ENCODE measurements at places on chromosomes 2 and 18.

DNA sequence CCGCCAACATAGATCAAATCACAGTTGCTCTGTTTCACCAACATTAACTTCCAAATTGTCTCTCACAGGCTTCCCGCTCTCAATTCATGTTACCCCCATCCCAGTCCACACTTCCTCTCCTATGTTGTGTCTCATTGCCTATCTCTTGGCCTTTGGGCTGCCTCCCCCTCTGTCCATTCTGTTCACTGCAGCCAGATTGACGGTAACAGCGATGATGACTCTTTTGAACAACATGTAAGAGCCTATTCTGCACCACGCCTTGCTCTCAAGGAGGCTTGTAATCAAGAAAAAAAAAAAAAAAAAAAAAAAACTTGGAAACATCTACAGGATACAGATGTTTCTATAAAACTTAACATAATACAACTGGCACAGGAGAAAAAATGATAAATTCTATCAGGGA lies 77.3 kb upstream of the RMDN2 start:
- no peak for DNase-seq

DNA sequence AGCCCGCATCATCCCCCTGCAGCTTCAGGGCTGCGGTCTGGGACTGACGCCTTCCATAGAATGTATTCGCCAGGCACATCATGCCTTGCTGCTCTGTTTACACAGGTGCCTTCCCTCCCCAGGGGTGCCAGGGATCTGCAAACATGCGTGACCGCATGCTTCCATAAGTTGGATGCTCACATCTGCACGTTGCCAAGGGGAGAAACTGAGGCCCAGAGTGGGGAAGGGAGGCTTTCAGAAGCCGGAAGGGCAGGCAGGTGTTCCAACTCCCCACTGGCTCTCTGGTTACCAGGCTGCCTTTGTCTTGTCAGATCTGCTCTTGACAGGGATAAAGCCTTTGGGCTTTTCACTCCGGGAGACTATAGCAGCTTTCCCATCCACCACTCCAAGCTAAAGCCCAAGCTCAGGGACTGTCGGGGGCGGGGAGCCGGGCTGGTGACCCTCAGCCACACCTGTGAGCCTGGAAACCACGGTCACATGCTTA lies 125.8 kb upstream of the TNP1 start:
- no peak for DNase-seq

DNA sequence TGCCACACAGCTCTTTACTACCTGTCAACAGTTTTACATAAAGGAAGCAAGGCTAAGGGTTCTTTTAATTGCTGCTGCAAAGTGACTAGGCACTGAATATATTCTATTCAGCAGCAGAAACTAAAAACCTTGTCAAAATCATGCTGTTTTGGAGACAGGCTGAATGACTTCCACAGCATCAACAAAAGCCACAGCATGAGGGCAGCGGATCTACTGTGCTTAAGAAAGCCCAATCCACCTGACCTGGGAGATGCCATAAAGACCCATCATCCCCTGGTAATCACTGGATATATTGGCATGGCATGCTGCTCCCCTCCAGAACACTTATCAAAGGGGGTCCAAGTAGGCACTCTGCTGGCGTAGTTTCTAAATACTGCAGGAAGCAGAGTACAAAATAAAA lies 715.1 kb upstream of the SLC8A1 start:
- no peak for DNase-seq

- no peak for DNase-seq
Measured at GRCh38 chr2:167965907-167966761, 281.3 kb downstream of the STK39 start.

GRCh38 chr2:55885127-55885943 lies 38.2 kb downstream of the EFEMP1 start:
- no peak for DNase-seq

DNA sequence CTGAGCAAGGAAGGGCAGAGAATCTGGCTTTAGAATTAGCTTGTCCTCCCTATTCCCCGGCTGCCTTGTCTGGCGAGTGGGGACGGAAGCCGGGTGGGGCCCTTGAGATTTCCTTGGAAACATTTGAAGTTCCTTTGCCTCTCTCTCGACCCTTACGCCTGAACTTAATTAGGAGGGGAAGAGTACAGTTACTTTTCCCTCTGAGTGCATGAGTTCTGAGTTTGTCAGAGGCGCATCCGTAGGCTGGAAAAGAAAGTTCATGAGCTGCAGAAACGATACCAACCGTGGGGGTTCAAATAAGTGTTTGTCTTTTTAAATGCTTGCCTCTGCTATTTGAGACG lies 468 bp downstream of the PIKFYVE start:
- no peak for DNase-seq

DNA sequence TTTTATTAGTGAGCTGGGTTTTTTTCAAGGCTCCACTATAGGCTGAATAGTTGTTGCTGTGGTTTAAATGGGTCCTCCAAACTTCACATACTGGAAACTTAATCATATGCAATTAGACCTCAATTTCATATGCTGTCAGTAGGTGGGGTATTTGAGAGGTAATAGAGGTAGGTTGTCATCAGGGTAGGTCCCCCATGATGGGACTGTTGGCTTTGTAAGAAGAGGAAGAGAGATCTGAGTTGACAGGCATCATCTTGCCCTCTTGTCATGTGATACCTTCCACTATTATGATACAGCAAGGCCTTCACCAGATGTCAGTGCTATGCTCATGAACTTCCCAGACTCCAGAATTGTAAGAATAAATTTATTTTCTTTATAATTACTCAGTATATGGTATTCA lies 819.4 kb downstream of the LRP1B start:
- DNase-seq, result no peak

DNA sequence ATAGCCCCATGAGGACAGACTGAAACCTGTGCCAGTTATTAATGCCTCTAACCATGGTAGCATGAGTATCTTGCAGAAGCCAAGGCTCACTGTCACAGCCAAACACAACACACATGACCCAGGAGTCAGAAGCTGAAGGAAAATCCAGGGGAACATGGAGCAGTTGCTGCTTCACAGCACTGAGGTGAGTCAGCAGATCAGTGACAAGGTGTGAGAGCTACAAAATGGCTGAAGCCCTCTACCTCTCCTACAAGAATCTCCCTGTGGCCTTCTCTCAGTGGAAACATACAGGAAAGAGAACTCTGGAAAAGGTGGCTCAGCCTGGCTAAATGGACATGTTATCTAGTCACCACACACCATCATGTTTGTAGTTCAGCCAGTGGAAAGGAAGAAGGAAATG lies 93.5 kb downstream of the NAB1 start:
- DNase-seq, result no peak

GRCh38 chr2:195562570-195563566 lies 94.2 kb upstream of the SLC39A10 start:
- DNase-seq, result no peak

DNA sequence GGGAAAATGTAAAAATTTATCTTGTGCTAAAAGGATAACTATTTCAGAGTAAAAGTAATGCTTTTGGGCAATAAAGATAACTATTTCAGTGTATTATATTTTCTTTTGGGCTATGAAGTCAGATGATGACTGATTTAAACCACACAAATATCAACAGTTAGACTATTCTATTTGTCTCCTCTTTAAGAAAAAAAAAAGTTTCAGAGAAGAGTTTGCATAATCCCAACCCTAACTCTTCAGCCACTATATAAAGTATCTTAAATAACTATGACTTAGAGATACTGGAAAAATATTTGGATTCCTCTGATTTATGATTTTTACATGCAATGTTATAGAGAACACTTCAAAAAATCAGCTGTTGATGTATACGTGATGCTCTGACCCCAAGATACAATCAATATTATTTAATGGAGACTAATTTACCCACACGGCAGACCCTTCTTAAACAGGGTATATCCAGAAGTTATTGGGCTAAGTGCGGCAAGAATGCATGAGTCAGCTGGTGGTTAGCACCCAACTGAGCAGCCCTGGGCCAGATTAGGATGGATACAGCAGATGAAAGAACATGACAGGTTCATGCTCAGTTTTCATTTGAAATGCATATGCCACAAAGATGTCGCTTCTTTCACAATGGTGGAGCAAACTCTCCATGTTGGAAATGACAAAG lies 279.0 kb downstream of the AFF3 start:
- no peak for DNase-seq

GRCh38 chr2:11683966-11684365 lies 14.0 kb upstream of the NTSR2 start:
- DNase-seq, result no peak

DNA sequence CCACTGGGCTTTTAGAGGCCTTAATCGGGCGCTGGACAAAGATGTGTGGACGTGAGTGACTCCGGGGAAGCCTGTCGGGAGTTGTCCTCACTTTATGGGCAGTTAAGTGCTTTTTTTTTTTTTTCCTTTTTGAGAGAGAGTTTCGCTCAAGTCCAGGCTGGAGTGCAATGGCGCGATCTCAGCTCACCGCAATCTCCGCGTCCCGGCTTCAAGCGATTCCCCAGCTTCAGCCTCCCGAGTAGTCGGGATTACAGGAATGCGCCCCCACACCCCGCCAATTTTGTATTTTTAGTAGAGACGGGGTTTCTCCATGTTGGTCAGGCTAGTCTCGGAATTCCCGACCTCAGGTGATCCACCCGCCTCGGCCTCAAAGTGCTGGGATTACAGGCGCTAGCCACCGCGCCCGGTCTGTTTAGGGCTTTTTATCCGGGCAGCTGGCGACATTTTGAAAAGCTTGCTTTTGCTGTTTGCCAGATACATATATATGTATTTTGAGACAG lies 1.5 kb downstream of the MSH6 start:
- DNase-seq, result no peak

DNA sequence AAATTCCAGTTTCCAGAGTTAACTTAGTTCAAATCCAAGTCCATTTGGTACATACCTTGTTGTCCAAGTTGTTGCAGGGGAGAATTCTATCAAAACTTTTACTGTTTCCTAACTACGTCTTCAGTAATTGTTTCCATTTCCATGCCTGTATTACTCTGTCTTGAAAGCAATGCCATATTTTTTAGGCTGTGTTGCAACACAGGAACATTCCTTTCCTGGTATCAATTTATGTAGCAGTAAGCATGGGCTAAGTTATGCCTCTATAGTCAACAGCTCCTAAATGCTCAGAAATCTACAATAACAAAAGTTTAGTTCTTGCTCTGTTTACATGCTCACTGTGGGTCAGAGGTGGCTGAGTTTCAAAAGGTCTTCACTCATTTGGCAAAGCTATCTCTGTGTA lies 1943.8 kb upstream of the PIK3C3 start:
- no peak for DNase-seq

DNA sequence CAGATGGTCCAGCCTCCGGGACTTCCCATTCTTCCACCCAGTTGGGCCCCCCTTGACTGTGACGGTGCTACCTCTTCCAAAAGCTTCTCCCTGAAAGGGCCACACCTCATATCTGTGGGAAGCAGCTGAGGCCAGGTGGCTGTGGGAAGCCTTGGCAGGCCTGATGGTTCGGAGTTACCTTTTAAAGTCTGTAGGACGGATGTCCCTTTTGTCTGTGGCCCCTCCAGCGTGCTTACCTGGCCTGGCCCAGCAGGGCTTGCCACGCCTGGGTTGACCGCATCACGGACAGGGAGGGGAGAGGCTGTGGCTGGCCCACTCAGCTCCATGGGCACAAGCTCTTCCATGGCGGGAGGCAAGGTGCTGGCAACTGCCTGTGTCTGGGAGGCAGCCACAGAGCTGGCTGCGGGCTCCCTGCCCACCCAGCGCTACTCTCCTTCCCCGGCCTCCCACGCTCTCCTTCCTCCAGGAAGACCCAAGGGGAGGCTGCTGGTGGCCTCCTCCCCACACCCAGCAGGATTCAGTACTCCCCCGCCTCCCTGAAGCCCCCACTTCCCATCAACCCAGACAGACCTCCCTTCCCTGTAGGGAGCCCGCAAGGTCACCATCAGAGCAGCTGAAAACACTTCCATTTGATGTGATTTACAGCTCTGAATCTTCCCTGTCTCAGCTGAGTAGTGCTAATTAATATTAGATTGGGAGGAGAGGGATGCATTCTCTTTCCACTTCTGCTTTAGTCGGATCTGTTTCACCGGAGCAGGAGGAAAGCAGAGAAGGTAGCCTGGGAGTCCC lies 52.8 kb downstream of the EDAR start:
- no peak for DNase-seq

GRCh38 chr2:20223407-20224163 lies 1.3 kb downstream of the SDC1 start:
- DNase-seq, result no peak

DNA sequence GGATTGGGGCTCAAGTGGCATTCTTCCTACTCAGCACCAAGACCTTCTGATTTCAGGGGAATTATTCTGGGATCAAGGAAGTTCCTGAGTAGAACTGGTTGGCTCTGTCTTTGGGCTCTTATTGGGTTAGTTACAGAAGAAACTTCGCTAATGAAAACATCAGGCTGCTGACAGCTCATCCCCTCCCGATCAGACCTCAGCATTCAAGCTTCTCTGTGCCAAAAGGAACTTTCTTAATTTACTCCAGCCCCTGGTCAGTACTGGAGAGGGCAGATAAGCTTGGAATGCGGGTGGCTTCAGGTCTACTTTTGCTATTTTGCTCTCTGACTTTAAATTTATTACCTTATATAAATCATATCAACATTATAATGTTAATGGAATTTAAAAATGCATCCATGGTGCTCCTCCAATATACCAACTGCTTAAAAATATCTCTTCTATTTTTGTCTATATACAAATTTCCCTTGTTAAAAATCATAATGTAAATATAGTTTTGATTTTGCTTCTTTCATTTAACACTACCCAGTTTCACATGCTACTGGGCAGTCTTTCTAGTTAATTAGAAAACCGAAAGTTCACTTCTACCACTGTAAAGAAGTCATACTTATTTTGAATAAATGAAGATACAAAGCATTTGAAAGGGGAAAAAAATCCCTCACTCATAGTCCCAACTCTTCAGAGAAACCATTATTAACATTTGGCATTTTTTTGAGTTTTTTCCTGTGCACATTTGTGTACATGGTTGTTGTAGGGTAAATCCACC lies 34.4 kb downstream of the PCARE start:
- no peak for DNase-seq
